Hematopoietic multipotent progenitor cell treated with erythropoietin and hydrocortisone succinate and interleukin-3 and kit ligand, for 4 days (in vitro differentiated cells): ENCODE measurements at places on chromosomes 5 and 9.

GRCh38 chr5:36875051-36875789, 1.3 kb upstream of the NIPBL start:
- DNase-seq, result peak; percentile 80

- peak; percentile 40 for DNase-seq
These were observed 79.8 kb upstream of the KLF9 start for GRCh38 chr9:70494221-70494620.

GRCh38 chr5:173888473-173889131, 453 bp downstream of the CPEB4 start:
- DNase-seq, result peak; percentile 43

DNA sequence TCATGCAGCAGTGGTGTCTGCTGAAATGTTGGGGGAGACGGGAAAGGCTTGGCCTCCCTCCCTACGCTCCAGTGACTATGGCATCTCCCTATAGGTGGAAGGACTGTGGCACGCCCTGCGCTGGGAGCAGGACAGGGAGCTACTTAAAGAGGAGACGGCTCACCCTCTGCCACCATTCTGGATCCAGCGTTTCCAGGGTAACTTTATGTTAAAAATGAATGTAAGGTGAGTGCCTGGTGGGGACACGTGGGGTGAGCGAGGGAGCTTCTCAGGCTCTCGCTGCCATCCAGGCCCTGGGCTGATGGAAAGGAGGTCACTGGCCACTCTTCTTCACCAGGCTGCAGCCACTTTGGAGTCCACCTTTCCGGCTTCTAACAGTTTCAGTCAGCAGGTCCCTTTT, 15.7 kb downstream of the PAEP start:
- no peak for DNase-seq
